ENCODE measurements at places on chromosomes 2 and 18.

- no peak for DNase-seq
These were observed 86.1 kb downstream of the LONRF2 start for GRCh38 chr2:100236166-100236565.

DNA sequence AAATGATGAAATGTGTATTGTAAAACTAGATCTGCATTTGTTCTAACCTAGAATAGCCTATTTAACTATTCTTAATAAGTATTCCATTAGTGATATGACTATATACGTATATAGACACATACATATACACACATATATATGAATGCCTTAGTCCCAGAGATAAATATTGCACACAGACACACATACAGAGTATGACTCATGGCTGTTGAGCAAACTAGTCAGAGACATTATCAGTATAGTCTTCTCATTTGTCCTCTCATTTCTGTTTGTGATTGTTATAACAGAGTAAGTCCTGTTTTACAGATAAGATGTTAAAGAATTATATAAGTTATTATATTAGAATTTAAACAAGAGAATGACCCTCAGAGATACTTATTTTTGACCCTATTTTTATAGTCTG lies 202.5 kb downstream of the CCDC102B start:
- no peak for DNase-seq

- DNase-seq, result no peak
These were observed 123.0 kb downstream of the TTC27 start for GRCh38 chr2:32750880-32751279.

DNA sequence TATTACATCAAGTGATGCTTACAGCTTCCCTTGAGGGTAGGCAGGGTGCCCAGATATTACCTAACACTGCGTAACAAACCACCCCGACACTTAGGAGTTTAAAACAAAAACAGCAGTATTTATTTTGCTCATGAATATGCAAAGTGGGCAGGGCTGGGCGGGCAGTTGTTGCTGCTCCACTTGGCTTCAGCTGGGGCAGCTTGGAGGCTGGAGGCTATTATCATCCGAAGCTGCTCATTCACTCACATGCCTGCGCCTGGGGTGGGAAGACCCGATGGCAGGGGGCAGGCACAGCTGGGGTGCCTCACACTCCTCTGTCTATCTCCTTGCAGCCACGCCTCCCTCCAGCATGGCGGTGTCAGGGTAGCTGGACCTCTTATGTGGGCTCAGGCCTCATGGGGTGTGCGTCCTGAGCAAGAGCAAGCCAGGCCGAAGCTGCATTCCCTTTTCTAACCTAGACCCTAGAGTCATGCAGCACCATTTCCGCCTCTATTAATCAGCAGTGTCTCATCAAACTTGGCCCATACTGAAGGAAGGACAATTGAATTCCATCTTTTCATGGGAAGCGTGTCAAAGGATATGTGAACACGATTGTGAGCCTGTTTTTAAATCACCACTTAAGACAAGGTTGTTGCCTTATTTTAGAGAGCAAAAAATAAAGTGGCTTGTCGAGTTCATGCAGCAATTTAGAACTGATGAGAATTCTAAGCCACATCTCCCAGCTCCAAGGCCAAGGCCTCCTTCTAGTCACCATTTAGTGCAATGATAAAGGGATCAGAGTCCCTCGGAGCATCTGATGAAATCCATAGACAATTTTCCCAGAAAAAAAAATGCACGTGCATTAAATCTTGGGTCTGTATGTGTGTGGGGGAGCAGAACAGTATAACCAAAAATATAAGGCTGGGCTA lies 54.9 kb downstream of the SDC1 start:
- no peak for DNase-seq

DNA sequence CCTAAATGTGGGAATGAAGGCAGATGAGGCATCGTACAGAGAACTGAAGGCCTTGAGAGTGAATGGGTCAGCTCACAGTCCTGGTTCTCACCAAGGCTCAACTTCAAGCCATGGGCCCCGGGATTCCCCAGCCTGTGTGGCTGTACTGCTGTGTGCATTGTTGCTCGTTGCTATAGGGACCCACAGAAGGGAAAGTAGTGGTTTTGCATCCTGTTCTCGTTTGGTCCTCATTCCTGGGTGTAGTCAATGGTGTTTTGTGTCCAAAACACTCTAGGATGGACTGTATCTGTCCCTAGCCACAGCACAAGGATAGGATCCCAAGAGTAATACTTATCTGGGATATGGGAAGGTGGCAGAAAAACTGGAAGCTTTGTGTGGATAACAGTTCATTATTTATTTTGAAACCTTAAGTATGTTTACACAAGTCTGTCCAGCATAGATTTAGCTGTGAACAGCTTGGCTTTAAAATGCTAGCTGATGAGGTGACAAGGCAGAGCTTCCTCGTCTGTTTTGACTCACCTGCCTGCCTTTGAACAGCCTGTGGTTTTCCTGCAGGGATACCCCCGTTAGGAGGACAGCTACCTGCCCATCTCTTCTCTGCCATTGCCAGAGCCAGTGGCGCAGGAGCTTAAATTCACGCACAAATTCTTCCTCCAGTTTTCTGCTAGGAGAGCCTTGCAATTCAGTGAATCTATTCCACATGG lies 85.0 kb downstream of the WDSUB1 start:
- peak; percentile 55 for DNase-seq

GRCh38 chr2:130823886-130824491 lies 12.7 kb upstream of the ARHGEF4 start:
- no peak for DNase-seq

GRCh38 chr2:68103709-68104055 lies 40.9 kb upstream of the C1D start:
- no peak for DNase-seq

- no peak for DNase-seq
These were observed 244.1 kb downstream of the L3MBTL4 start for GRCh38 chr18:6170604-6171003.

- no peak for DNase-seq
These were observed 796.8 kb upstream of the SOX11 start for GRCh38 chr2:4895371-4895770.

DNA sequence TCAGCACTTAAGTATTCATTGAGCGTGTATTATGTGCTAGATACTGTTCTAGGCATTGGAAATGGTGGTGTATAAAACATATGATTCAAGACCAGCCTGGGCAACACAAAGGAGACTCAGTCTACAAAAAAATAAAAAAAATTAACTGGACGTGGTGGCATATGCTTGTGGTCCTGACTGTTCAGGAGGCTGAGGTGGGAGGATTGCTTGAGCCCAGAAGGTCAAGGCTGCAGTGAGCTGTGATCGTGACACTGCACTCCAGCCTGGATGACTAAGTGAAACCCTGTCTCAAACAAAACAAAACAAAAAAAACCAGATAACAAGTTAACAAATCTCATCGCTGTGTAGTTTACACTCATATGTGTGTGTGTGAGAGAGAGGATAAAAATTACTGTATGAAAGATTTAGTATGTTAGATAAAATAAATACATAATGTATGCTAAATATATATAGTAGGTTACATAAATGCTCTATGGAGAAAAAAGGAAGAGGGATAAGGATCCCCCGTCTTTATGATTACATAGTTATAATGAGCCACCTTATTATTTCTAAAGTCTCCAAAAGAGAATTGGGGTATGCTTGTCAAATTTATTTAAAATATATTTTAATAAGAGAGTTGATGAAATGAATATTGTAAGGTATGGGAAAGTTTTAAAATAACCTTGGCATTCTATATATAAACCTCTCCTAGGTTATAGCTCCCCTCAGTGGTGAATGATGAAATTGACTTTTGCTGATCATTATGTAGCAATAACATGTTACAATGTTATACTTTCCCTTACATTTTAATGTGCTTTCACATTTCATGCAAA lies 69.2 kb downstream of the EHBP1 start:
- peak; percentile 6 for DNase-seq

GRCh38 chr18:66196805-66197204 lies 407.1 kb downstream of the CDH19 start:
- DNase-seq, result no peak

- peak; percentile 59 for DNase-seq
These were observed 57.9 kb downstream of the ARHGEF33 start for GRCh38 chr2:38947241-38948239.

GRCh38 chr2:231043796-231044195 lies 6.5 kb downstream of the C2orf72 start:
- no peak for DNase-seq

GRCh38 chr2:203683932-203684556 lies 22.4 kb upstream of the CD28 start:
- no peak for DNase-seq

DNA sequence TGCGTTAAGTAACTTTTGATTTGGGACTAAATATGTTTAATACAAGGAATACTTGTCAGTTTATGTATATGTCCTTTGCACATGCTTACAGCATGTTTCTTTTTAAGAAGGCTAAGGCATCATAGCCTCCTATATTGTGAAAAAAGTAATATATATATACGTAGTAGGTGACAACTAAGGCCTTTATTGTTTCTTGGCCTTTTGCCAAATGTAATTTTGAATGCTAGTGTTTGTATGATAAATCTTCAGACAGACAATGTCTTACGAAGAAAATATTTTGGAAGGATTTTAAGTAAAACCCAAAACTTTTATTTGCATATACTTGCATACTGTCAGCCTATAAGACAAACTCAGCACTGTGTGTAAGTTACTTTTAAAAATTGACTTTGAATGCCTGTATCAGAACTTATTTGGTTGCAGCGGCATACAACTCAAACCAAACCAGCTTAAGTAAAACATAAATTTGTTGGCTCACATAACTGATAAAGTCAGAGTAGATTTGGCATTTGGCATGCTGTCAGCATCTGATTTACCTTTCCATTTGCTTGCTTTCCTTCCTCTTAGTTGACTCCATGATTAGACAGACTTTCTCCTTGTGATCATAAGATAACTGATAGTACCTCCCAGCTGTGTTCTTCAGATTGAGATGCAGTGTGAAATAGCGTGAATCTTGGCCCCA lies 24.4 kb downstream of the UBE2E3 start:
- DNase-seq, result no peak

GRCh38 chr2:196167666-196168065 lies 3.7 kb downstream of the STK17B start:
- DNase-seq, result no peak

DNA sequence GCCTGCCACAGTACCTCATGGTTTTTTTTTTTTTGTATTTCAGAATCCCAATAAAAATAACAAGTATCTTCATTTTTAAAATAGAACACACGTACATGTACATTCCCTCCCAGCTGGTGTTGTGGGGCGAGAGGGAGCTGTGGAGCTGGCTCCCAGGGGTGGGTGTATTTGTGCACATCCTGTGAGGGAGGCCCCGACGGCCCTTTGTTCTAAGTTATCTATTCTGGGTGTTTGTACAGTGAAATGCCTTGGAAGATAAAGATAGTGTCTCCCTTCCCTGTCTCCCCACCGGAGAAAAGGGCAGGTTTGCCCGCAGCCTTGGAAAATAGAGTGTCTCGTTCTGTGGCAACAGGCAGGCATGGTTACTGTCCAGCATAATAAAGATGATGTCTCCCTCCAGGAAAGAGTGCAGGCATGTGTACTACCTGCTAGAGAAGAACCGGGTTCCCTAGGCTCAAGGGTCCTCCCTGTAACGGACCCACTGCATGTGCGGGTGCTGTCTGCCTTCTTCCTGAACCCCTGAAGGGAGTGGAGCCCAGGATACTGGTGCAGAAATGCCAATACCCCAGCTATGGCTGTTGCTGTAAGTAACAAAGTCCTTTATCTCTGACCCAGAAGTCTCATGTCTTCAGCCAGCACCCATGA lies 12.1 kb upstream of the ALLC start:
- DNase-seq, result no peak

GRCh38 chr2:54906716-54907115 lies 143.5 kb downstream of the RTN4 start:
- no peak for DNase-seq

DNA sequence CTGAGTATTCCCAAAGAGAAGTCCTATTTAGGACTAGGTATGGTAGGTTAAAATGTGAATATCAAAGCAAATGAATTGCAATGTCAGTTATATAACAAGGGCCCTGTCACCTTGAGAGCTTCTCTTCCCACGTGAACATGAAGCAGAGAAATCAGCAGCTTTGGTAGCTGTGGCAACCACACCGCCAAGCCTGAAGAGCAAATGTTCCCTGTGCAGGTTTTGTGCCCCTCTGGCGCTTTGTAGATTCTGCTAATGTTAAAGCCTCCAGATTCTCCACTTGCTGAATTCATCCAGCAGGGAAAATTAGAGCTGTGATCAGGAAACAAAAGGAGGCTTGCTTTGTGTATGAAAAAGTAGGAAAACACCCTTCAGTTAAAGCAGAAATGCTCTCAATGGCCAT lies 322.6 kb downstream of the RBM43 start:
- DNase-seq, result peak; percentile 21

GRCh38 chr2:55934337-55934736 lies 10.8 kb upstream of the EFEMP1 start:
- no peak for DNase-seq

- DNase-seq, result no peak
These were observed 854.3 kb downstream of the LRRTM4 start for GRCh38 chr2:76667821-76668271.
